Renal pelvis (tissue), 12 donors: ENCODE measurements at places on chromosomes 1 and 21. TPM values are rescaled to one million over a fixed set of nuclear protein-coding genes. Genes with fewer than 3 reads are reported as not detected.

Gene ADAMTS5
- polyA plus RNA-seq = 17.6 TPM

Gene MANEAL
- 4.9 TPM for polyA plus RNA-seq

DNA sequence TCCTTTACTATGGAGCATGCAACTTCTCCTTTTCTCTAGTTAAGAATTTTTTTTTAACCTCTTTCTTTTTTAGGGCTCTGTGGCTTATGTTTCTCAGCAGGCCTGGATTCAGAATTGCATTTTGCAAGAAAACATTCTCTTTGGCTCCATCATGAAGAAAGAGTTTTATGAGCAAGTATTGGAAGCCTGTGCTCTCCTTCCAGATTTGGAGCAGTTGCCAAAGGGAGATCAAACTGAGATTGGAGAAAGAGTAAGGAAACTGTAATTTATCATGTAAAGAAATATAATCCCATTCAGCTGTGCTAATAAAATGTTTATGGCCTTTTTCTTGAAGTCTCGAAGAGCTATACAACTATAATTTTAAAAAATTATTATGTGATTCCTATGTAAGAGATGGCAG is 70.1 kb downstream of the HSPA13 start:
- peak; percentile 20 for DNase-seq

DNA sequence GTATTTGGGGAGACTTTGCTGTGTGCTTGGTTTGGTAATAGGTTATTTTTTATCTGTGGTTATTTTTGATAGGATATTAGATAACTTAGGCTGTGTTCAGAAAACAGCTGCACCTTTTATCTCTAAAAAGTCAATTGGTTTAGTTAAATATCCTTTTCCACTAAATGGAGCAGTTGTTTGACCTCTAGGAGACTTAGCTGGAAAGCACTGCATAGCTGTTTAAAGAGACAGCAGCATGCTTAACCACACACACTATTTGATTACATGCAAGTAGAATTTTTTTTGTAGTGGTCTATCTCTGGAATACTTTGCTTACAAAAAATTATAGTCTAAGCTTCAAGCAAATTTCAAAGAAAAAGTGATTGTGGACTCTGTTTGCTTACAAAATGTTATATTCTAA is 6.5 kb upstream of the PALMD start:
- no peak for DNase-seq

GRCh38 chr1:66166753-66167152 is 367.2 kb upstream of the SGIP1 start:
- DNase-seq = no peak
